ENCODE measurements at places on chromosomes 5 and 9.

DNA sequence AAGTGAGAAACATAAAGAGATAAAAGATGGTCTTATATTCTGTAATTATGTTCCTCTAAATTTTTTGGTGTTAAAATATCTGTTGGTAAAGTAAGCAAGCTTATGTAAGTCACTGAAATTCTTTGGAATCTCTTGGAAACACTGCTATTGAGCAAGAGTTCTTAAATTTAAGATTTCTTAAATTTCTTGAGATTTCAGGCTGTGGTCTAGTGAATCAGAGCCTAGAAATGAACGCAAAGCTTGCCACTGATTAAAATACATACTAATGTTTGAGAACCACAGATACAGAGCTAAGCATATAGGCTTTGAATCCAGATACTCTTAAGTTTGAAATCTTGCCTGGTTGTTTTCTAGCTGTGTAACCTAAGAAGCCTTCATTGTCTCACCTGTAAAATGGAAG is 133.4 kb downstream of the TRPM3 start:
- DNase-seq: no peak

- DNase-seq: no peak
Measured at GRCh38 chr9:78812665-78813064, 515.7 kb downstream of the PSAT1 start.

DNA sequence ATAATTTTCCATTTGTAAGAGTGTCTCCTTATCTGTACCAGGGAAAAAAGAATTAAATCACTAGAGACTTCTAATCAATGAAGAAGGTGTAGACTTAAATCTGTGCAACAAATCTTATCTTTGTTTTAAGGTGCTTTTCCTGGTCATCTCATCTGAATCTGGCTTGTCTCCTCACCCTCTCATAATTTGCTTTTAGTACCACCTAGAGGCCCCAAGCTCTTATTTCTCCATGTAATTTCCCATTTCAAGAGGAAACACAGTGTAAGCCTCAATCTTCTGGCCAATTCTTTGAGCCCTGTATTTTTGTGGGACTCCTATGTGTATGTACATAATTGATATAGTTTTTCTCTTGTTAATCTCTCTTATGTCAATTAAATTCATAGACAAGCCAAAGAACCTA is 1975.3 kb upstream of the CDH6 start:
- DNase-seq: no peak

DNA sequence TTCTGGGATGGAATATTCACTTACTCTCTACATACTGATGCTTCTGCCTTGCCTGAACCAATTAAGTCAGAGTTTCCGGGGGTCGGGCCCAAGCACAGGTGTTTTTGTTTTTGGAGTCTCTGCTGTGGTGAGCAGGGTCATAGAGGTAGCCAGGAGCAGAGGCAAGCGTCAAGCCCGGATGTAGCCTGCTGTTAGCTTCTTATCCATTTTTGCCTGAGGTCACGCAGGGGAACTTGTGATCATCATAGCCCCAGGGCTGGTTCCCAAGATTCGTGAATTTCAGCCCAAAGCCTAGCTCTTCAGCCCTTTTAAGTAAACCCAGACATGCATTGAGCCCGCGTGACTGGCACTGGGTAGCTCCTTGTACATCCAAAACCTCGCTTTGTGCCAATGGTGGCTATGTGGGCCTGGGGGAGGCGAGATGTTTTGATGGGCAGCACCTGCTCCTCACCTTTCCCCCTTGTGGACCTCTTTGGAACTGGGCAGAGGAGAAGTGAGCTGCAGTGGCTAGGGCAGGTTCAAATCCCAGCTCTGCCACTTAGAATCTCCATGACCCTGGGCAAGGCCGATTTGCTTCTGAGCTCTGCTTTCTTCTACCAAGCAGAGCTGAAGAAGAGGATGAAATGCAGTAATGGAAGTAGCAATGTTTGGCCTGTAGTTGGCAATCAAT is 33.7 kb downstream of the FGF18 start:
- no peak for DNase-seq

DNA sequence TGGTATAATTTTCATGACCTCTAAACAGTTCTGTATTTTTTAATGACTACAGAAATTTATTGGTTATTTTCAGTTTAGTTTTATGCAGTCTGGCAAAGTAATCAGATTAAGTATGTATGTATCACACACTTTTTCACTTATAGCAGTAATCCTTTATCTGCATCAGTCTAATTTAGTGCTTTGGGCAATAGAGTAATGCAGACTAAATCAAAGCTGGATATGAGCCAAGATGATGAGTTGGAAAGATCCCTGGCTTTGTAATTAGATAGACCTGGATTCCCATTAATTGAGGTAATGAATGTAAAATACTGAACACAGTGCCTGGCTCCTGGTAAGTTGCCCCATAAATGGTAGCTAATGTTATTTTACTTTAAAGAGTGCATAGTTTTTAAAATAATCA is 215.4 kb upstream of the TLX3 start:
- DNase-seq: no peak

- peak; percentile 32 for DNase-seq
Measured at GRCh38 chr9:125558453-125559092, 148.4 kb downstream of the MAPKAP1 start.

- no peak for DNase-seq
Measured at GRCh38 chr9:137138722-137139467, at the start of gene GRIN1. Gene GRIN1 (plus strand): TSS chr9:137139154. CDS start chr9:137139487, 333 bp downstream.

- DNase-seq: no peak
Measured at GRCh38 chr5:50704730-50705129, 38.3 kb downstream of the PARP8 start.

GRCh38 chr9:69071059-69071458 is 35.5 kb downstream of the FXN start:
- DNase-seq: no peak

GRCh38 chr5:138597661-138598400 is 22.6 kb upstream of the HSPA9 start:
- no peak for DNase-seq

DNA sequence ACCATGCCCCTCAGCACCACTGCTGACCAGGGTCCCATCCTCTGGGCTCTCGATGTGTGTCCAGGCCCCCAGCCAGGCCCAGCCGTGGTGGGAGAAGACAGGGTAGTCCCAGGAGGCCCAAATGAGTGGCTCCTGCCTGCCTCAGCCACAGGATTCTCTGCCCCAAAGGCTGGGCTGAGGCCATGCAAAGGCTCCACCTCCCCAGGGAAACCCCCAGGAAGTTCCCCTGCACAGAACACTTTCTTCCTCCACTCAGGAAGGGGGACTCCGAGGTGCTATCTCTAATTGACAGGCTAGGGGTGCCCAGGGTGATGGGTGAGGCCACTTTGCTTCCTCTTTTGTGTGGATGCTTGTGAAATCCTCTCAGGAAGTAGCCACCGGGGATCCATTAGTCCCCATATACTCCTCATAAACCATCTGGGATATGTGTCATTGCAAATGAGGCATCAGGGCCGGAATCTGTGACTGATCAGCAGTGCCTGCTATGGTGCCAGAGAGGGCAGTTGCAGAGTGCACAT is 23.1 kb upstream of the TDRD7 start:
- DNase-seq: peak; percentile 15

DNA sequence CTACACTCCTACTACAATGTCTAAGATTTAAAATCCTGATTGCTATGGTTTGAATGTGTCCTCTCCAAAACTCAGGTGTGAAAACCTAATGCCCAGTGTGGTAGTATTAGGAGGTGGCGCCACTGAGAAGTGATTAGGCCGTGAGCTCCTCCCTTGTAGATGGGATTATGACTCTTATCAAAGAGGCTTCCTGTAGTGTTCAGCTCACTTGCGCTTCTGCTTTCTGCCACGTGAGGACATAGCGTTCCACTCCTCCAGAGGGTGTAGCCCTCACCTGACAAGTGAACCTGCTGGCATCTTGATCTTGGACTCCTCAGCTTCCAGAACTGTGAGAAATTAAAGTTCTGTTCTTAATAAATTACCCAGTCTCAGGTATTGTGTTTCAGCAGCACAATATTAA is 33.0 kb upstream of the WHRN start:
- no peak for DNase-seq

GRCh38 chr5:155416765-155417164 is 403.2 kb downstream of the KIF4B start:
- no peak for DNase-seq

DNA sequence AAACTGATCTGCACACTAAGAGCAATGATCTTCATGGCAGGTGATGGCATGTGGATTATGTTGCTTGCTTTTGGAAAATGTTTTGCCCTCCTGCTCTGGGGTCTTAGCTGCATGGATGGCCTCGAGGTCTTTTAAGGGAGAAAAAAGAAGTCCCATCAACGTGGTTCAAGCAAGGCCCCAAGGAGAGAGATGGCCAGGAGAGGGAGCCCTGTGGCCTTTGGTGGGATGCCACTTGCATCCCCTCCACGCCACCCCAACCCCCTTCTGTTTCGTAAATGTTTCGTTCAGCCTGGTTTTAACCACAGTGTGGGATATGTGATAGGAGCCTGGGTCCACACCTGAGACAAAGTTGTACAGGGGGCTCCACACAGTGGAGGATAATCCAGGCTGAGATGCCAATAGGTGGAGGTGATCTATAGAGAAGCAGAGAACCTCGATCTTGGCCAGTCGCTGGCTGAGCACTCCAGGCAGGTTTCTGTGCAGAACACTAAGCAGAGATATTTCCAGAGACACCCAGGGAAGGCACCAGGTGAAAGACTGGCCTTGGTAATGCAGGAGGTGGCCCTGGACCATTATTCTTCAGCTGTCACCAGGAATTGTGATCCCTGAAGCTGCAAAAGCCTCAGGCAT is 25.8 kb upstream of the FRRS1L start:
- no peak for DNase-seq

DNA sequence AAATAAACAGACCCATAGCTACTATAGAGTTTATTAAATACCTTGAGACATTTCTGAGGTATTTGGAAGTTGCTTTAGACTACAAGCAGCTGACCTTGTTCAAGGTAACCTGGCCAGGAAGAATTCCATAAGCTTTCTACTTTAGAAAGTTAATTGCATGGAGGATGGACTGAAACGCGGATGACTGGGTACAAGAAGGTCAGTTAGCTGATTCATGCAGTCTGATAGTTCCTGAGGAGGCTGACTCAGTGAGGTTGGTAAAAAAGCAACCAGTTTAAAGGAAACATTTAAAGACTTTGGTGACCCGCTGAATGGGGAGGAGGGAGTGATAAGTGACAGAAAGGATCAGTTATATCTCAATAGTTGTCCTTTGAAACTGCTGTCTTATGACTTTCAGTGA is 670.1 kb upstream of the CDH9 start:
- no peak for DNase-seq

DNA sequence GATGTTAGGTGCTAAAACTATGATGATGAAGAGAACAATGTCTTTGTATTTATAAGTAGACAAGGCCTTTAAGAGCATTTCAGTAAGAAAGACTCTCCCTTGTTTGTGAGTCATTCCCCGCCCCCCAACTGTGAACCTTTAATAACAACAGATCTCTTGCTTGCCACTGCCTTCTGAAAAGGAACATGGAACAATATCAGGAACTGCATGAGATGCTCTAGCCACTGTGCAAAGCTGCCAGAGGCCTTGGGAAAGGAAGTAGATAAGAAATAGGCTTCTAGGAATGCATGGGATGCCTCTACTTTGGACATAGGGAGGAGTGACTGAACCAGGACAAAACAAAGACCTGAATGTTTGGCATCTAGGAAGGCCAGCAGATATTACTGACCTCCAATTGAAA is 296.1 kb upstream of the MPDZ start:
- no peak for DNase-seq

DNA sequence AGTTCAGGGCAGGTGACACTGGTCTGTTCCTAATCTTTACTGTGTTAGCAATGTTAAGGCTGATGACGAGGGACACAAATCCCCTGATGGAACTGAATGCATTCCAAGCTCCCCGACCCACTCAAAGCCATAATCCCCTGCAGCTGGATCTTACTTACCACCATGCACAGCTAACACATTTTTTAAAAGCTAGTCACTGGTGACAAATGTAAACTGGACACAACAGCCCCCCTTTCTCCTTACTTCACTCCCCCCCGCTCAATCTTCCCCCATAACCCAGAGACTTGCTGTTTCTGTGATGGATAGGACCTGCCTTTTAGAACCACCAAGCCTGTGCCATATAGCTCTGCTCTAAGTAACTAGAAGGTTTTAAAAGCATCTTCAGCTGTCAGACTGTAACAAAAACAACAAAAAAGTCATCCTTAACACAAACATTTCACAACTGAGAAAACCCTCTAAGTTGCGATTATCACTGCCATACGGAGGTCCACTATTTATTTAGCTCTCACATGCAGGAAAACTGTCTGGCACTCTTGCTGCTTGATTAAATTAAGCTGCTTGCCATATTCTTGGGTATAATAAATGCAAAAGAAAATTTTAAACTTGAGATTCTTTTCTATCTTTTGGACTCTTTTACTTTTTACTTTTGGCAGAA is 44.4 kb downstream of the BNC2 start:
- no peak for DNase-seq

GRCh38 chr5:128535251-128535650 is 2.8 kb downstream of the FBN2 start:
- no peak for DNase-seq

GRCh38 chr9:72984991-72985390 is 32.1 kb upstream of the ALDH1A1 start:
- no peak for DNase-seq

- DNase-seq: no peak
Measured at GRCh38 chr9:137434498-137435380, 6.4 kb downstream of the ENTPD8 start.

DNA sequence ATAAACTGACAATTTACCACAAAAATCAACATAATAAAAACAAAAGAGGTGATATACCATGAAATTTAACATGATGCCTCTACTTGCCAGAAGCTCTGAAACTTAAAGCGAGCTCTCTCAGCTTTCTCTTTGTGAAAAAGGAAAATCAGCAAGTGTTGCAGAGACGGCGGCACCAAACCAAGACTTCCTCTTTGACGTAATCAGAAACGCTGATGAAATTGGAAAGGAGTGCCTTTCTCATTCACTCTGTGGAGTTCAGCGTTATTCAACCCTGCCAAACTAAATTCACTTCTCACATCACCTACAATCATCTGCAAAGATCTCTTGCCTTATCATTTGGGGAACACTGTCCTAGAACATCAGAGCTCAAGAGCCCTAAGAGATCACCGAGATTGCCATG is 32.2 kb downstream of the ANXA6 start:
- no peak for DNase-seq

GRCh38 chr9:37040508-37041127 is 6.5 kb upstream of the PAX5 start:
- DNase-seq: no peak

DNA sequence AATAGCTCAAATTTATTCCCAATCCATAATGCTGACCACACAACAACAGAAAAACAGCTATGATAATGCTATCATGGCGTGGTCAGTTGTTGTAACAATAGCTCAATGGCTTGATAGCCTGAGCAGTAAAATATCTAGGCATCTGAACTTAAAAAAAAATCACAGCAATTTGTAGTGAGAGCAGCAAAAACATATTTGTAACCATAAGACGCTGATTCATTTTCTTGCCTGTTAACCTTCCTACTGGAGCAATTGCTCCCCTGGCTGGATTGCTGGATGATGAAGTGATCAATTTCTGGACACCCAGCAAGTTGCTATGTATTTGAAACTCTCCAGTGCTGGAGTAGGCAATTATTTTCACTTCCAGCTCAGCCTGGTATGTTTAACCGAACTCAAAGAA is 115.1 kb downstream of the PCSK1 start:
- no peak for DNase-seq
